ENCODE measurements at places on chromosomes 3 and 15. TPM values are rescaled to one million over a fixed set of nuclear protein-coding genes. Genes with fewer than 3 reads are reported as not detected.

The C3orf22 gene
- total RNA-seq: not detected

The TMEM212 gene
- total RNA-seq: not detected

The CCDC54 gene
- not detected for total RNA-seq

The CPN2 gene
- 2.4 TPM for total RNA-seq

The CEP152 gene
- 1.3 TPM for total RNA-seq

The PLA2G4E gene
- not detected for total RNA-seq

The SPSB4 gene
- total RNA-seq: 11.2 TPM

The MUC20 gene
- total RNA-seq: 4.7 TPM

The GRAMD1C gene
- total RNA-seq: 2.0 TPM

The QARS1 gene
- 203 TPM for total RNA-seq

The SAMD7 gene
- total RNA-seq: not detected

The EXD1 gene
- total RNA-seq: not detected

The GNAT1 gene
- not detected for total RNA-seq

The ROBO2 gene
- total RNA-seq: 0.19 TPM

The EFHB gene
- total RNA-seq: 0.58 TPM

The CLDN1 gene
- 0.08 TPM for total RNA-seq

The FEZF2 gene
- total RNA-seq: not detected

The EXOSC7 gene
- total RNA-seq: 27.2 TPM

The CNTN6 gene
- not detected for total RNA-seq

The SLC41A3 gene
- 30.2 TPM for total RNA-seq

The HGD gene
- total RNA-seq: 0.49 TPM

The ACTC1 gene
- total RNA-seq: 13,225 TPM

The TMEM158 gene
- 0.60 TPM for total RNA-seq

The LINGO1 gene
- 0.96 TPM for total RNA-seq

The PTX3 gene
- 0.52 TPM for total RNA-seq

The FOXB1 gene
- not detected for total RNA-seq

All from left ventricle myocardium inferior (tissue), 1 donor.